ENCODE measurements at places on chromosomes 6 and 20. TPM values are rescaled to one million over a fixed set of nuclear protein-coding genes. Genes with fewer than 3 reads are reported as not detected.

The ABRACL gene
- total RNA-seq, result 140 TPM

The REPS1 gene
- total RNA-seq, result 41.0 TPM

The MYH7B gene
- total RNA-seq, result under 0.01 TPM

The RRAGD gene
- total RNA-seq, result 29.0 TPM

The SLC32A1 gene
- total RNA-seq, result not detected

The SMLR1 gene
- not detected for total RNA-seq

The LY6G6D gene
- total RNA-seq, result not detected

The TBXT gene
- not detected for total RNA-seq

The CEP162 gene
- 7.7 TPM for total RNA-seq

The PPIL1 gene
- 50.6 TPM for total RNA-seq

The FERMT1 gene
- not detected for total RNA-seq

The ZNF334 gene
- total RNA-seq, result 2.5 TPM

The ELOVL2 gene
- 18.9 TPM for total RNA-seq

The LTB gene
- total RNA-seq, result not detected

The LPIN3 gene
- total RNA-seq, result 8.9 TPM

The TAF4 gene
- 6.2 TPM for total RNA-seq

The PCK1 gene
- not detected for total RNA-seq

The PRL gene
- not detected for total RNA-seq

Data from melanocyte of skin (primary cell).